ENCODE measurements at places on chromosomes 1 and 21.

GRCh38 chr1:2574350-2574749 is 12.2 kb upstream of the PRXL2B start:
- DNase-seq: no peak

GRCh38 chr1:61450872-61451571 is 273.9 kb downstream of the TM2D1 start:
- no peak for DNase-seq

GRCh38 chr1:118254491-118255425 is 69.7 kb upstream of the SPAG17 start:
- DNase-seq: no peak

GRCh38 chr1:59015708-59016107 is 231.9 kb upstream of the JUN start:
- DNase-seq: no peak

- DNase-seq: no peak
Observed at GRCh38 chr1:78759881-78760280, 110.2 kb downstream of the IFI44 start.

Data from substantia nigra (tissue), 51 donors.